ENCODE measurements at places on chromosomes 2 and 18.

GRCh38 chr2:52141076-52141475 is 1109.1 kb upstream of the NRXN1 start:
- DNase-seq = peak; percentile 24

- DNase-seq = no peak
Observed at GRCh38 chr2:72576459-72576858, 249.4 kb downstream of the EXOC6B start.

DNA sequence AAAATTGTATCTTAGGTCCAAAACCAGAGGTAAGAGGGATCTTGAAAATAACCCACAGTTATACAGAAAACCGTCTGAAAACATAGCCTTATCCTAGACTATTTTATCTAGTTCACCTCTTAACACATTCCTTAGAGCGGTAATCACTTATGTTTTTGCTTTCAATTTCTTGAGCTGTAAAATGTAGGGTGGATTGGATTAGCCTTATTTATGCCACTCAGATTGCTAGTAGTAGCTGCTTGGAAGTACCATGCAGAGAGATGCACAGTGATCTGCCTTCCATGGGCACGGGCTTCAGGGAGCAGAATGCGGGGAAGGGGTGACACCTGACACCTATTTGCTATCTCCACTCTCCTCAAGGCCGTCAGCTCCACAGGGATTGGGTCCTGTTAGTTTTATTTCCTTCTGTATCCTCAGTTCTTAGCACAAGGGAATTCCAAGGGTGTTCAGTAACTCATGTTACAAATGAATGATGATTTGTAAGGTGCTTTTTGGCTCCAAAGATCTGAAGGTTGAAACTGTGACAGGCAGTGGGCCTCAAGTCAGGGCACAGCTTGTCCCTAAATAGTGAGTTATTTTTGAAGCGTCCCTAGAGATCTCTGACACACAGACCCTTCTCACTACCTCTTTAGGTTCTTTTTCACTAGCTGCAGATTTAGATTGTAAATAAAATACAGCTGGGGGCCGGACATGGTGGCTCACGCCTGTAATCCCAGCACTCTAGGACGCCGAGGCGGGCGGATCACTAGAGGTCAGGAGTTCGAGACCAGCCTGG is 64.0 kb upstream of the PMAIP1 start:
- DNase-seq = no peak

DNA sequence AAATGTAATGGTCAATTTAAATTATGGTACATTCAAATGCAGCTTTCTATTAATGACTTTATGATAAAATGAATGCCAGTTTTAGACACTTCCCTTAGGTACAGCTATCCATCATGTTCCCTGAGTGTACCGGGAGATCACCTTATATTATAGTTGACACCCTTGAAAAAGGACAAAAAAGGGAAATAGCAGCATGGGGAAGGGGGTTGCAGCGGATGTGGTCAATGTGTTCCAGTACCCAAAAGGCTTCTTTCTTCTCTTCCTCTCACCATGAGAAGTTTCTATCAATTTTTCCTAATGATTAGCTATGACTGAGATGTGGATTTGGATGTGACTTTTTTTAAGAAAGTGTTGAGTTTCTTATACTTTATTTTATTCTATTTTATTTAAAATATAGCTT is 154.4 kb downstream of the CCDC85A start:
- DNase-seq = no peak

- no peak for DNase-seq
Observed at GRCh38 chr2:186636800-186637496, 47.1 kb downstream of the ITGAV start.

GRCh38 chr2:108224022-108224421 is 15.7 kb upstream of the SULT1C3 start:
- DNase-seq = no peak

GRCh38 chr18:50372743-50373142 is 2.1 kb upstream of the SKA1 start:
- no peak for DNase-seq

DNA sequence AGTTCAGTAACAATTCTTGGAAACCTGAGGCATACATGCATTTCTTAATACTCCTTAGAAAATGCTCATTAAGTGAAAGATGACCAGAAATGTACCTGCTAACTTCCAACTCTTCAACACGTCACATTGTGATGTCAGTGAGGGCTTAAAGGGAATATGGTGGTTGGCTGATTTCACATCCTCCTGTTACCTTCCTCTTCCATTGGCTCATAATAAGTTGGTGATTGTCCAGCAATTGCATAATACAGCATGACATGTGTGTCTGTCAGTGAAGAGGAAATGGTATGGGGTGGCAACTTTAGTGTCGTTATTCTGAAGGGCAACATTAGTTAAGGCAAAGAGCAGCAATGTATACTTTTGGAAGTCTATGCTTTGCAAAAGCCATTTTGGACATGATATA is 26.0 kb downstream of the PLEK start:
- DNase-seq = peak; percentile 18

GRCh38 chr2:197515315-197515738 is 539 bp upstream of the MOB4 start:
- DNase-seq = no peak

GRCh38 chr18:34807106-34807796 is 97.2 kb downstream of the DTNA start:
- DNase-seq = no peak

GRCh38 chr2:223829128-223829527 is 8.3 kb downstream of the AP1S3 start:
- DNase-seq = no peak

- DNase-seq = no peak
Observed at GRCh38 chr2:233795735-233796171, 17.6 kb downstream of the MROH2A start.

DNA sequence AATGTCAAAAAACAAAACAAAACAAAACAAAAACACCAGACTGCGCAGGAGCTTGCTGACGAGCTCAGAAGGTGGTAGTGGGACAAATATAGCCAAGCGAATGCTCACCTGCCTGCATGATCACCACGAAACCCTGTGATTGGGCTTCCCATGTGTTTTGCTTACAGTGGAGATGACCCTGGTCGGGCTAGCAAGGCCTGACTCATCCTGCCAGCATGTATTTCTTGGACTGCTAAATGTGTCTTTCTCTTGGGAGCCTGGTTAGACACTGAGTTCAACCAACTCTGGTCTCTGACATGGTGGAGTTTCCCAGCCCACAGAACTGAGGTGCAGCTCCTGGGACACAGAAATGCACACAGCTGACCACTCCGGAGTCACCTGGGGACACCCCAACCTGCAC is 30.7 kb upstream of the DUSP2 start:
- no peak for DNase-seq

- DNase-seq = no peak
Observed at GRCh38 chr2:179467111-179467510, 202.5 kb upstream of the SESTD1 start.

DNA sequence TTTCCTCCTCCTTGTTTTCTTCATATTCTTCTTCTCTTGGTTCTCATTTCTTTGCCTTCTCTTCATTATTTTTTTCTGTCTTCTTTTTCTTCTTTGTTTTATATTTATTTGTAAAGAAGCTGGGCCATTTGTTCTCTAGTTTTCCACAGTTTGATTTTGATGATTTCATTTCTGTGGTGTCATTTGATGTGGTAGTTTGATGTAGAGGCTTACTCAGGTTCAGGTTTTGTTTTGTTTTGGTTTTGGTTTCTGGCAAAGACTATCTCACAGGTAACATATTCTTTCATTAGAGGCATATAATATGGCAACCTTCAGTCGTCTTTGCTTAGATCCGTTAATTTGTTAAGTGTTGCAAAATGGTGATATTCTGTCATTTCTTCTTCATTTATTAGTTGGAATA is 75.3 kb downstream of the BABAM2 start:
- DNase-seq = no peak

DNA sequence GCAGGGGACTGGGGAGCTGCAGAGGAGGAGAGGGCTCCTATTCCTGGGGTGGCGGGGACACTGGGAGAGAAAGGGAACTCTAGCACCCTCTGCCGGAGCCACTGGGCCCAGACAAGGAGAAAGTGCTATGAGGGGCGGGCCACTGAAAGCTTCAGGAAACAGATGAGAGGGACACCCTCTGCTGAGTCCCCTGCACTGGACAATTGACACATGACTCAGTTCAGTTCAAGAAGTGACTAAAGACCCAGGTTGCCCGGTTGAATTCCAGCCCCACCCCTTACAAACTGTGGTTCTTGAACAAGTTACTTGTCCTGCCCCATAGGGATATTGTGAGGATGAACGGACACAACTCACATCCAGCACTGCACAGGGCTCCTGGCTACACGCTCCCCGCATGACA is 5.0 kb downstream of the RUFY4 start:
- DNase-seq = no peak

- peak; percentile 77 for DNase-seq
Observed at GRCh38 chr18:79485788-79486355, 90.1 kb downstream of the NFATC1 start.

DNA sequence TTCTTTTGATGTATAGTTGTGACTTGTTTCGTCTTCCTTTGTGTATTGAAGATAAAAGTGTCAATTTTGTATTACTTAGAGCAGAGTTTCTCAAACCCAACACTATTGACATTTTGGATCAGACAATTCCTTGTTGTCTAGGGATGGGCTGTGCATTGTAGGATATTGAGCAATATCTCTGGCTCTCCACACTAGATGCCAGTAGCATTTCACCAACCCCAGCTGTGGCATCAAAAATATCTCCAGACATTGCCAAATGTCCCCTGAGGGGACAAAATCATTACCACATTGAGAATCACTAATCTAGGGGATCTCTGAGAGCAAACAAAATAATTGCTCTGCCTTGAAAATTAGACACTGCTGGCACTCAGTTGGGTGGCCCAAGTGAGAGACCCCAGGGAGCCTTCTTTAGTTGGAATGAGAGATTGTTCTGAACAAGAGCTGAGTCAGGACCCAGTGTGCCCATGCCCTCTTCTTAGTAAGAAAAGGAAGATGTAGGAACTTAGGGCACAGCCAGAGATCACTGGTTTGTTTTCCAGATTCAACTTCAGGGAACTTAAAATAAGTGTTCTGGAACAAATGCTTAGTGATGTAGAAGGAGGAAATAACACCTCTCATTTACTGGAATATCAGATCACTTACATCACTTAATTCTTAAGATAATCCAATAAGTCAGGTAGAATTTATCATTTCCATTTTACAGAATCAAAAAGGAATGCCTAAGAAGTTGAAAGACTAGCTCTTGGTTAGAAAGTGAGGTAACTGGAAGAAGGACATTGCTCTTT is 466.6 kb upstream of the TNP1 start:
- DNase-seq = no peak

GRCh38 chr18:76451396-76452331 is 43.4 kb downstream of the ZNF516 start:
- DNase-seq = no peak

DNA sequence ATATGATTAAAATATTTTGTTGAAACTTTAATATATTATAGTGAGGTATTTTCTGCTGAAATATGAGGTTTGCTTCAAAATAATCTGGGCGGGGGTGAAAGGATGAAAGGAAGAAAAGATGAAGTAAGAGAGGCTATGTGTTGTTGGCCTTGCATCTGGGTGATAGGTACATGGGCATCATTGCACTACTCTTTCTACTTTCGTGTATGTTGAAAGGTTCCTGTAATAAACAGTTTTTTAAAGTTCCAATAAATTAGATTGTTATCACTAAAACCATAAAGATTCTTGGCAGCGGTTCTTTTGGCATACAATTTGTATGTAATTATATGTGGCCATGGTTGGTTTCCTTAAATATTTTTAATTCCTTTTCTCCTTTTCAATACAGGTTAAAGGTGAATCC is 23.6 kb upstream of the MSH2 start:
- no peak for DNase-seq

- peak; percentile 78 for DNase-seq
Observed at GRCh38 chr2:17538844-17539554, 1.5 kb upstream of the VSNL1 start.

- no peak for DNase-seq
Observed at GRCh38 chr2:230230087-230230486, 4.6 kb downstream of the SP140 start.

- DNase-seq = no peak
Observed at GRCh38 chr2:1665761-1666505, 78.4 kb downstream of the PXDN start.

DNA sequence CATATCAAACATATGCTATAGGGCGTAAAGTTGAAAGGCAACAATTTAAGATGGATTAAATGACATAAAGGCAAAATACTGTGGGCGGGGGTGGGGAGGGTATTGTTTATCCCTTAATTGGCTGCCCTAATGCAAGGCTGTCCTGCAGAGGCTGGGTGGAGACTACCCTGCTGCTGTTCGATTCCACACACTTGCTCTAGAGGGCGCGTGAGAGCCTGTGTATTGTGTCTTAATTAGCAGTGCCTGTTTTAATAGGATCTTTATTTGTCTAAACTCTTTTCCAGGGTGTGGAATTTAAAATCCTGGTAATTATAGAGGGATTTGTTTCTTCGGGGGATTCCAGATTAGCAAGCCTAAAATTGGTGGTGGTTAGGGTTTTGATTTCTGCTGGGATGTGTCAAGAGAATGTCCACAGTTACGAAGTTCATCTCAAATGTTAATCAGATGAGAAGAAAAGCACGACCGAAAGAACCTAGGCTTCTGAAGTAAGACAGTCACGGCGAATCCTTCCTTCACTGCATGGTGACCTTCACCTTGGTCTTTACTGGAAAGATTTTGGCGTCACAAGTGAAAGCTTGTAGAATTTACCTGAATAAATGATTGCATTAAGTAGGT is 103.5 kb upstream of the MAP3K20 start:
- no peak for DNase-seq

- no peak for DNase-seq
Observed at GRCh38 chr2:6441800-6442199, 423.9 kb downstream of the CMPK2 start.

- DNase-seq = no peak
Observed at GRCh38 chr2:127429844-127430425, 11.7 kb downstream of the PROC start.

GRCh38 chr18:54671291-54671881 is 80.3 kb downstream of the DYNAP start:
- peak; percentile 29 for DNase-seq

DNA sequence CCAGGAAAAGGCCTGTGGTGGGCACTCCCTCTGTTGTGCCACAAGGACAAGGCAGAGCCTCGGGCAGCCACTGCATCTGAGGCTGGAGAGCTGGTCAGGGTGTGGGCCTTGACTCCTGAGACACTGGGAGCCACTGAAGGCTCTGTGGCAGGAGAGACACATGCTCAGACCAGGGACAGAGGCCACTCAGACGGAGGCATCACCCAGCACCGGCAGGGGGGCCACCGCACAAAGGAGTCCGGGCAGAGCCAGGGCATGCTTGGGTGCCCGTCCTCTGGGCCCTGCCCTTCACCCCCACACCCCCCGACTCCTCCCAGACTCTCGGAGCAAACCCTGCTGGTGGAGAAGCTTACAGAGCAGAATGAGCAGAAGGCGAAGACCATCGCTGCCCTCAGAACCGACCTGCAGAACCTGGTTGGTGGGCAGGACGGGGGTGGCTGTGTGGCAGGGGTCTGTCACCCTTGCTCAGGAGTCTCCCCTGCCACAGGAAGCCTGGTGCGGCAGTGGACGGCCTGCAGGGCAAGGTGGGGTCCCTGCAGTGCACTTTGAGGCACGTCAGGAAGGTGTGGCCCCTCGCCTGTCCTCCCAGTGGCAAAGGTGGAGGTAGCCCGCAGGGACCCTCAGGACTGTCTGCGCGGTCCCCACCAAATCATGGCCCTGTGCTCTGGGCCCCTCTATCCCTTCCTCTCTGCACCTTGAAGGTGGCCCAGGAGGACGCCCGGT is 26.0 kb downstream of the CROCC2 start:
- DNase-seq = no peak

- no peak for DNase-seq
Observed at GRCh38 chr18:46401486-46402070, 255.4 kb downstream of the LOXHD1 start.

GRCh38 chr2:62465741-62466502 is 40.1 kb downstream of the TMEM17 start:
- DNase-seq = peak; percentile 37

GRCh38 chr2:237181844-237182243 is 96.2 kb downstream of the COPS8 start:
- DNase-seq = peak; percentile 97

All from umbilical cord (tissue), 2 donors.